ENCODE measurements at places on chromosomes 11 and 22.
A peak's percentile ranks its signal among the peaks of the same experiment; 100 is the strongest.

DNA sequence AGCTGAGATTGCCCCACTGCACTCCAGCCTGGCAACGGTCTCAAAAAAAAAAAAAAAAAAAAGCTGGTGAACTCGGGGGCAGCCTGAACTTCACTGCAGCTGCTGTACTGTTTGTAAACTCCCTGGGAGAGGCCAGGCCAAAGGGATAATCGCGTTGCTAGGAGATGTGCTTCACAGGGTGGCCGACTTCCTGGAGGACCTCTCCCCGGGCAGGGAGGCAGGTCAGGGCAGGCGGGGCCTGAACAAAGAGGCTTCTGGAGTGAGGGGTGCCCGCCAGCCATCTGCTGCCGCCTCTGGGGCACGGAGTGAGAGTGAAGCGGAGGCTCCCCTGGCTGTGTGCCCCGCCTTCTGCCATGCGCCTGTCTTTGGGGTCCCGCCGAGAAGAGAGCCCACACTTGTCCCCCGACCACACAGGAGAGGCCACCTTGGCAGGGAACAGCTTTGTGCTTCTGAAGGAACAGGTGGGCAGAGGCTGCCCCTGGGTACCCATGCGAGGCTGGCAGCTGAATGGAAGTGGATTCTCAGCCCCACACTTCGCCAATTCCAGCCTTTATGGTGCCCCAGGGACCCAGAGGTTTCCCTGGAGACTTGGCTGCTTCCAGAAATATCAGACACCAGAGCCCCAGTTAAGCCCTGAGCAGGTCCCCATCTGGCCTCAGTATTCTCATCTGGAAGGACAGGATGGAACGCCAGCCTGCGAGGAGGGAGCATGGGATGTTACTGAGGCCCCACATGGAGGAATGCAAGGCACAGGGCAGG lies 29.6 kb downstream of the TMEM184B start:
- DNase-seq = no peak

- DNase-seq = peak; percentile 61
Observed at GRCh38 chr11:44861849-44862557, 88.7 kb downstream of the TP53I11 start.

DNA sequence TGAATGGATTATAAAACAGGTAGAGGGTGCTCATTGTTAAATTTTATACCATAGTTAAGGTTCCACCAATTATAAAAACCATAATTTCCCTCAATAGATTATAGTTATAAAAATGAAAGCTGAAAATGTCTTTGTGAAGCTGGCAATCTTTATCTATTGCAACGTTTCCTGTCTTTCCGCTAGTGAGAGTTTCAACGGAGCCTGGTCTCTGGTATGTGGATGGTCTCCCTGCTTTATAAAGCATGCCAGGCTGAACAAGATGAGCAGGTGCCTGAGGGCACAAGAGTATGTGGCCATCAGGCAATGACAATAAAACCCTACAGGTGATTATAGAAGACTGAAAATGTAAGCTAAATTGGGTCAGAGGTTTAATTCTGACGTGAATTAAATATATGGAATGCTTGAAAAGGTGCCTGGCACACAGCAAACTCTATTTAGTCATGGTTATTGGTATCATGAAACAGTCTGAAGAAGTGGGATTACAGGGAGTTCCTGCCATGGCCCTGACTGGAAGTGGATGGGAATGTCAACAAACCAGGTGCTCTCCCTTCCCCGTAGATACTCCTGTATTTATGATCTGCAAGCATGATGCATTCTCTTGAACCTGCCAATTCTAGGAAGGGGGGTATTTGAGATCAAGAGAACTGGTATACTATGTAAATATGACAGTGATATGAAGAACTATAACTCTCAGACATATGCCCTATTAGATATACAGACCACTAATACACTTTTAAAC lies 115.7 kb downstream of the ENTHD1 start:
- no peak for DNase-seq

GRCh38 chr11:1353383-1354124 lies 36.2 kb upstream of the BRSK2 start:
- DNase-seq = no peak

DNA sequence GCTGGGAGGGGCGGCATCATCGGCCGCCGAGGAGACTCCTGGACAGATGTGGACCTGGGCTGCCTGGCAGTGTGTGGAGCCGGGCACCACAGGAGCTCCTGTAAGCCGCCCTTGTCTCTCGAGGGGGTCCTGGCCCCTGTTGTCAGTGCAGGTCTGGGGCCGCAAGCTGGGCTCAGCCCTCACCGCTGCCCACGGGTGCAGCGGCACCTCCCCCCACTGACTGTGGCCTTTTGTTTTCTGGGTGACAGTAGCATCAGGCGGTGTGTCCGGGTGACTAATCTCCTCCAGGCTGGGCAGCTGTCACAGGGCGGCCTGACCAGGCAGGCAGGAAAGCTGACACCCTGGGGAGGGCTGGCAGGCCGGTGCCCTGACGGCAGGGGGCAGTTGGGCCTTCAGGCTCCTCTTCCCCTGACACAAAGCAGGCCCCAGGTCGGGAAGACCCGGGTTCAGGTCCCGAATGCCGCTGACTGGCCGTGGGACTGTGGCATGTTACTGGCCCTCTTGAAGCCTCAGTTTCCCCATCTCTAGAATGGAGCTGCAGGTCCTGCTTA lies 16.3 kb downstream of the DGKZ start:
- no peak for DNase-seq

DNA sequence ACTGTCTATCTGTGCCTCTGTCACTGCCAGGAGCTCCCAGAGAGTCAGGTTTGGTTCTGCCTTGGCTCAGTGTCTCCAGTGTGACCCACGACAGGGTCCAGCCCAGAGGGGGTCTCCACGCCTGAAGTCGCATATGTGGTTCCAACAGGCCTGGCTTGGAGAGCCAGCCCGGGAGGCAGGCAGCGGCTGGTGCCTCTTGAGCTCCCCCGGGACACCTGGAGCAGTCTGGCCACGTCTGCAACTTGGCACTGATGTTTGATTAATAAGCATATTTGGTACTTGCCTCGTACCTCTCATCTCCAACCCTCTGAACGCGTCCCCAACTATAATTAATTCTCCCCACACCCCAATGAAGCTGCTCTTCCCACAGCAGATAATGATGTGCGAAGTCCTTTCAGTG lies 31.7 kb upstream of the SHISAL1 start:
- DNase-seq = no peak

DNA sequence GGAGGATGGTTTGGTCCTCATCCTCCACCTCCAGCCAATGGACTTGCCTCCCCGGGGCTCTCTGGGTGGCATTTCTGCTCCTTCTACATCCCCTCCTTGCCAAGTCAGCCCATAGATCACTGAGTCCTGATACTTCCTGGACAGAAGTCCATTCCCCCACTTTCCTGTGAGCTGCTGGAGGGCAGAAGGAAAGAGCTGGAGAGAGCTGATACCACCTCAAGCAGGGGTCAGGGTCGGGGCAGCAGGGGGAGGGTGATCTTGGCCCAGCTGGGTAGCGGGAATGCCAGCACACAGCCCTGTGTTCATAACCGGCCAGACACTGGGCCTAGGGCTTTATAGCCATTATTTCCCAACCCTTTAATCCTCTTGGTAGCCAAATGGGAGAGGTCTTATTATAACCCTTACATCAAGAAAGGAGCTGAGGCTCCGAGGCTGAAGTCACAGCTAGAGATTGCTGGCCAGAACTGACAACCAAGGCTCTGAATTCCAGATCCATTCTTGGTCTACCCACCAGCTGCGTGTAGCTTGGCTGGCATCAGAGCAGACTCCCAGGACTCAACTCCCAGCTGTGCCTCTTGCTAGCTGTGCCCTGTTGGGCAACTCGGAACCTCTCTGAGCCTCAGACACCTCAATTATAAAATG lies 39.9 kb downstream of the CD6 start:
- DNase-seq = no peak

DNA sequence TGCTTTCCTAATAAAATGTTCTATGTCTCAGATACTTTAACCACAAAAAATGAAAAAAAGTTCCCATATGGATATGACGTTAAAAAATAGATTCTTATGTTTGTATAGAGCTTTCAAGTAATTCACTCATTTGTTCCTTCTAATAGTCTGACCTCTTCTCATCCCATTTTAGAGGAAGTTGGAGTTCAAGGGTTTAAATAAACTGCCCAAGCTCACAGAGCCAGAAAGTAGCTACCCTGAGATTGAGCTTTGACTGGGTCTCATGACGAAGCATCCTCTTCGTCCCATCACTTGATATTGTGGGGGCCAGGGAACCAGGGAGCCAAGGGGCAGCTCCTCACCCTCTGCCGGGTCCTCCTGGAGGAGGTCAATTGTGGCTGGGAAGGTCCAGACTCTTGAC lies 116.3 kb downstream of the CCDC81 start:
- no peak for DNase-seq

- no peak for DNase-seq
Observed at GRCh38 chr11:2440646-2441045, 3.7 kb downstream of the TRPM5 start.
